Islet precursor cell (in vitro differentiated cells): ENCODE measurements at places on chromosomes 1 and 21.

DNA sequence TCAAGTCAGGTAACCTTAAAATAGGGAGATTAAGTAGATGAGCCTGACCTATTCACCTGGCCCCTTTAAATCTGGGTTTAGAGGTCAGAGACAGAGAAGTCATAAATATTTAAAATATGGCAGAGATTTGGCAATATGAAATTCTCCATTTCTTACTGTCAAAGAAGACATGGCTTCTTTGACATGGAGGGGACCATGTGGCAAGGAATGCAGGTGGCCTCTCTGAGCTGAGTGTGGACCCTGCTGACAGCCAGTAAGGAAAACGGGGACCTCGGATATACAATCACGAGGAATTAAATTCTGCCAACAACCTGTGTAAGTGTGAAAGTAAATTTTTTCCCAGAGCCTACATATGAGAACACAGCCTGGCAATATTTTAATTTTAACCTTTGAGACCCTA, 427.5 kb upstream of the PROX1 start:
- DNase-seq: no peak

DNA sequence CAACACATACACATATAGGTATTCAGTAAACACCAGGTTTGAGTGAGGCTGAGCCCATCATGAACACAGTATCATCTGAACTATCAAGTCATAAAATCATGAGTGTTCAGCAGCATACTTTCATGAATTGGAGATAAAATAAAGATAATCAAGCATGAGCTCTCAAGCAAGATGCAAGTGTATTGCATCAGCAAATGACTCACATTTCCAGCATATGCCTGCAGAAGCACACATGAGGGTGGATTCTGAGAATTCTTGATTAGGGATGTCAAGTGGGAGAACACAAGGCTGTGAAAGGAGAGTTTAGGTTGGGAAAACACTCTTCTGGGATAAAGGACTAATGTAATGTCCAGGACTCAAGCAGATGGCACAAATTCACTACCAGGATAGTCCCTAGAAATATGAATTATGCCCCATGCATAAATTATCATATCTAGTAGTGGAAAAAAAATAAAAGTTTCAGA, 299.2 kb downstream of the SRGAP2C start:
- no peak for DNase-seq

DNA sequence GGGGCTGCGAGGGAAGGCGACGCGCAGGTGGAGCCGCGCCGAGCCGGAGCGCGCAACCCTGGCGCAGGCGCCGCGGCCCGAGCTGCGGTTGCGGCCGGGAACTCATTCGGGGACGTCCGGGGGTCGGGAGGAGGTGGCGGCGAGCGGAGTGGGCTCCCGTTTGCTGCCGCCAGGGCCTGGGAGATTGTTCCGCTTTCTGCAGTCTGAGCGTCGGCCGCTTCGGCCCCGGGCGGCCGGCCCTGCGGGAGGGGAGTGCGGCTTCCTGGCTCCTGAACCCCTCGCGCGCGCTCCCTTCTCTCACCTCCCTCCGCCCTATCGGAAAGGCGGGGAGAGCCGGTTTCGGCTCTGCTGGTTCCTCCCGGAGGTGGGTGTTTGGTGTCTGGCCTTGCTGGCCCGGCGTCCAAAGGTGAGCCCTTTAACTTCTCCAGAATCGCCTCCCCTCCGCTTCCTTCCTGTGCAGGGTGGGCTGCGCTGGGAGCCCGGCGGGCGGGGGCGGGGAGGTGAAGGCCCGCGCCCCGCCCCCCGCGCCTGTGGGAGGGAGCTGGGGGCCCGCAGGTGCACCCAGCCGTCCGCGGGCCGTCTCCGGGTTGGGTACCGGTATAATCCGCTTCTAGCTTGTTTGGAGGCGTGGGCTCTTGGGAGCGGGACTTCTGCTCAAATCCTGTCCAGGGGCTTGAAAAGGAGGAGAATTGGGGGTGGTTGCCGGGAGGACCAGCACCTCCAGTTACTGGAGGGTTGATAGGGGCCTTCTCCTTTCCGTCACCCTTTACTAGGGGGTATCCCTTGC, 683 bp downstream of the LRRC8D start:
- peak; percentile 76 for DNase-seq

- DNase-seq: no peak
These were observed 54.7 kb downstream of the UMODL1 start for GRCh38 chr21:42125571-42126544.

DNA sequence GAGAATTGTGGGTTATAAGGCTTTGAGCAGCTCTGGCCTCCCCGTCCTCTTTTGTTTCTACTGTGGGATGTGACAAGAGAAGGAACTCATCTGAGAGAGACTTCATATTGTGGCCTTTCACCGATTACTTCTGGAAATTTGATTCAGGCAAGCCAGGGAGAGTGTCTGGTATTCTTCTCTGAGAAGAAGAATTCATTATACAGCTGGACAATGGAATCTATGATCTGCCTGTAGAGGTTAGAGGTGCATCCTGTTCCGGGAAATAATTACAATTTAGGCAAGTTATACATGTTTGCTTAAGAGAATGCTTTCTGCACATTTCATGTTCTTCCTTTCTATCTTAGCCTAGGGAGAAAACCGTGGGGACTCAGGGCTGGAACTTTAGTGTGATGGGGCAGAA, 12.8 kb upstream of the RNU1-2 start:
- no peak for DNase-seq
